ENCODE measurements at places on chromosomes 16 and 17.

DNA sequence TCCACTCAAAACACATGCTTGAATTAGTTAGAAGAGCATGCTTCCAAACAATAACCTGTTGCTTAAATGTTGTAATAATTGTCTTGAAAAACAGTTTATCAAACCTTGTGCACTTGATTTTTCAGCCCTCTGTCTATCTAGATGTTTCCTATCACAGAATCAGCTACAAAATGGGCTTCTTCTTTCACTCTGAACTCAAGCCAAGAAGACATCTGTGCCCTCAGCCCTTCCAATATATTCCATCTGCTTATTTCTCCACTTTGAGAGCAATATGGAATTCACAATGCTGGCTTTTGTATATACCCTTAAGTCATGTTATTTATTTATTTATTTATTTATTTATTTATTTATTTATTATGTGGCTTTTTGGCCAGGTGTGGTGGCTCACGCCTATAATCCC lies 234.2 kb downstream of the TOX3 start:
- DNase-seq, result no peak

- no peak for DNase-seq
Observed at GRCh38 chr16:57878586-57878985, 76.3 kb upstream of the KIFC3 start.

DNA sequence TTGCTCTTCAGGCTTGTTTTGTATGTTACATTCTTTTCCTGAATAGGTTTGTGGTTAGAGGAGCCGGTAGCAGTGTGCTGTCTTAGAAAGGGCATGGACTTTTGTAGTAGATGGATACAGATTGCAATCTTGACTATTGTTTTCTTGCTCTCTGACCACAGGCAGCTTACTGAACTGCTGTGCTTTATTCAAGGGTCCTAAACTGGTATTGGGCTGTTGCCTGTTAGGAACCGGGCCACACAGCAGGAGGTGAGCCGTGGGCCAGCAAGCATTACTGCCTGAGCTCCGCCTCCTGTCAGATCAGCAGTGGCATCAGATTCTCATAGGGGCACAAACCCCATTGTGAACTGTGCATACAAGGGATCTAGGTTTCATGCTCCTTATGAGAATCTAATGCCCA lies 373.9 kb downstream of the CPPED1 start:
- DNase-seq, result no peak

DNA sequence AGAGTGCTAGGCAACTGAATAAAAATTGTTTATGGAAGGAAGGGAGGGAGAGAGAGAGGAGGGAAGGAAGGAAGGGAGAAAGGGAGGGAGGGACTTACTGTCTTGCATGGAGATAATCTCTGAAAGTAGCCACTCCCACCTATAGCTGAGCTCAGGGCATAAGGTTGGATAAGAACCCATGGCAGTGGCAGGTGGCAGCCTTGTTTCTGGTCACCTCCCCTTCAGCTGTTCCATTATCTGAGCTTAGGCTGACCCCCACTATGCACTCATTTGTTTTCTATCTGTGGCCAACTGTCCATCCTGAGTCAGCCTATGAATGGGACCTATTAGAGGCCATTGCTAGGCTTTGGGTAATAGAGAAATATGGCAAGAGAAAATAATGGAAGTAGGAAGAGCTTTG lies 25.3 kb upstream of the MTMR4 start:
- DNase-seq, result no peak

DNA sequence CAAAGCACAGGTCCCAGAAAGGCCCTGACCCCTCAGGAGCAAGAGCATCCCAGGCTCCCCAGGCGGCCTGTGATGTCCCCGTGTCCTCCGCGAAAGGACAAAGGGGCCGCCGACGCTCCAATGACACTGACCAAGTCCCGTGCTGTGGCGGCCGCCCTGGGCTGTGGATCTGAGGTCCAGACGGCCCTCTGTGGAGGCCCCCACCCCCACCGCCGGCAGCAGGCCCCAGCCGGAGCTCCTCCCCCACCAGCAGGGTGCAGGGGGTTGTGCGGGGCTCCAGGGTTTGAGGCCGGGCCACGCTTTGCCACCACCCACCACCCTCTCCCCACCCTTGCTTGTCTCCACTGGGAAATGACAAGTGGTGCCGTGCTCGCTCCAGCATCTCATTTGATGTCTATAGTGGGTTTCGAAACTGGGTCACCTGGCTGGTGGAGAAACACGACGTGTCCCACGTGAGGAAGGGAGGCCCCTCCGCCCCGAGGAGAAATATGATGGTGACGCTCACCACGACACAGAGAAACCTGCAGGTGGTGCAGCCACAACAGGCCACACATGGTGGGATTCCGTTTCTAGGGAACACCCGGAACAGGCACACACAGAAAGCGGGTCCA lies 31.2 kb upstream of the ZNF469 start:
- no peak for DNase-seq

DNA sequence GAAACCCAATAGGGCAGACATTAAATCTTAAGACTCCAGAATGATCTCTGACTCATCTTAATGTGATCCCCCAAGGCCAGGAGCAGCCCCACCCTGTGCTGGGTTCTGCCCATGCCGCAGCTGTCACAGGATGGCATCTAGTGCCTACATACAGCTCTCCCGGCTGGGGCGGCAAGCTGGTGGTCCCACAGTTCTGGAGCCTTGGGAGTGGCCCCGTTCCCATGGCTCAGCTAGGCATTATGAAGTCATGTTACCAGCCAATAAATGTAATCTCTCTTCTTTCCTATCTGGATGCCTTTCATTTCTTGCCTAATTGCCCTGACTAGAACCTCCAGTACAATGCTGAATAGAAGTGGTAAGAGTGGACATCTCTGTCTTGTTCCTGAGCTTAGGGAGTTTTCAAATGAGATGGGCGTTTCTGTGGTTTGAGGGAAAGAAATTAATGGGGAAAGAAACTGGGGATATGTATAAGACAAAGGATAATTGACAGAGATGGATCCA lies 95.7 kb upstream of the DNAH17 start:
- no peak for DNase-seq

DNA sequence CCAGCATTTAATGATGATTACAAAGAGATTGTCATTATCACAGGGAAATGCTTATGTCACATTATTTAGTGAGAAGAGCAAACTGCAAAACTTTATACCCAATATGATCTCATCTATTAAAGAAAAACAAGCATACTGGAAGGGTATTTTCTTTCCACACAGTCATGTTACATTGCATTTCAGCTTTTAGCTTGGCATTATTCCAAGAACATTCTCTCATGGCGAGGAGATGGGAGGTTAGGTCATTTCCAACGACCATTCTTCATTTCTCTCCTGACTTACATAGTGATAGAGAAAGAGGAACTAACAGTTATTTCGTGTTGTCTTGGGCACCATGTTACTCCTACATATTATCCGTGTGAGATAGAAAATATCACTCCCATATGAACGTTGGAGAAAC lies 309.4 kb upstream of the XYLT1 start:
- no peak for DNase-seq

DNA sequence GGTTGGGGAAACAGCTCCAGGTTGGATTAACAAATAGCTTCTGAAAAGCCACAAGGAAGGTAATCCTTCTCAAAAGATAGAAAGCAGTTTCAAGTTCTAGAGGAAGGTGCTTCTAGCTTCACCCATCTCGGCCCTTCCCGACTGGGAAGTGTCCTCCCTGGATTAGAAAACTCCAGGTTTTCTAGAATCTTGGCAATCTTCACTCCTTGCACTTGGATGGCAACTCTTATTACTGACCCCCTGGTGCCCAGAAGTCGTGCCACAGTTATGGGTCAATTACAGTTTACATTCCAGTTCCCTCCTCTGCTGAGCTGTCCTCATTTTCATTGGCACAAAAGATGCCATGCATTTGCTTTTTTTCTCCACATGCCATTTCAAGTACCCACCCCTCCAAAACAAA lies 65.6 kb downstream of the SMG6 start:
- no peak for DNase-seq
